SJSA1 (cell line): ENCODE measurements at places on chromosomes 6 and 20. TPM values are rescaled to one million over a fixed set of nuclear protein-coding genes. Genes with fewer than 3 reads are reported as not detected.
A peak's percentile ranks its signal among the peaks of the same experiment; 100 is the strongest.

ZC2HC1B gene
- not detected in 2 replicates for total RNA-seq

OR12D2 gene
- total RNA-seq: not detected in 2 replicates

DLK2 gene
- total RNA-seq: 0.16 TPM in 1 of 2 replicates, not detected in the other

WFDC12 gene
- not detected in 2 replicates for total RNA-seq

CLVS2 gene
- not detected in 2 replicates for total RNA-seq

ABHD16B gene
- total RNA-seq: not detected in 2 replicates

RWDD2A gene
- 0.60 and 1.7 TPM in 2 replicates for total RNA-seq

CNR1 gene
- total RNA-seq: 0.24 and 0.50 TPM in 2 replicates

SLC17A2 gene
- not detected in 2 replicates for total RNA-seq

PACRG gene
- total RNA-seq: not detected in 2 replicates

HLA-DMA gene
- 0.24 TPM in 1 of 2 replicates, not detected in the other for total RNA-seq

SLCO4A1 gene
- 6.0 and 13.3 TPM in 2 replicates for total RNA-seq

- no peaks in the 10 kb centered on the region for H3K4me1 ChIP-seq
- H3K36me3 ChIP-seq: no peaks in the 10 kb centered on the region
- H3K27ac ChIP-seq: no peak overlapping the region
- no peaks in the 10 kb centered on the region for H3K27me3 ChIP-seq
- no peak for DNase-seq
- no peak overlapping the region for H3K4me3 ChIP-seq
Measured at GRCh38 chr6:10970731-10971130, 73.4 kb downstream of the ELOVL2 start.

DNA sequence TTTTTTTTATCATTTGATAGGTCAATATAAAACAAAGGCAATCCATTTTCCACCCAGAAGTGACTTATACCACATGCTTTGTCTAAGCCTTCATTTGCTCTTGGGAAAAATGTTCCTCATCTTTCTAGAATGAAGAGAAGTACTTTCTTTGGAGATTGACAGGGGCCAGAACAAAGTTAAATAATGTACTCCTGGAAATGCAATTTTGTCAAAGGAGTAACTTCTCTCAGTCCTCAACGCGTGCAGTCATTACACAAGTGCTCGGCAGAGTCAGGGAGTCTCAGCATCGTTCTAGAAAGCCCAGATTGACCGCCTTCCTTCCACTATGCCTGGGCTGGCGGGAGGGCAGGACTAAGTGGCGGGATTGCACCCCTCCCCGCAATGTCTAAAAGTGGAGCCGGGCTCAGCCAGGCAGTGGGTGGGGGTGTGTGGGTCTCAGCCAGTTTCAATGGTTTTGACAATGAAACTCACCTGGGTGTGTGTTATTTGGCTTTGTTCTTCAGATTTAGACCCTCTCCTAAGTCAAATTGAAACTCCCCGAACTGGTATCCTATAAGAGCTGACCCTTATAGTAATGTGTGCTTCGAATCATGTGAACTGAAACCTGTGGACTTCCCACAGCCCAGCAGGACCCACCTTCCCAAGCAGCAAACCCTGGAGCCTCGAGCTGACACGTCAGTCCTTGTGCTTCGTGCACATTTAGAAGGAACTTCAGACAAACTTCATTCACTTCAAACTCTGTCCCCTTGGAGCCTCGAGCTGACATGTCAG lies 63.2 kb upstream of the DUSP22 start:
- no peak for DNase-seq
- no peaks in the 10 kb centered on the region for H3K36me3 ChIP-seq
- no peaks in the 10 kb centered on the region for H3K4me1 ChIP-seq
- no peak overlapping the region for H3K27ac ChIP-seq

GRCh38 chr6:137452333-137452894 lies 41.8 kb downstream of the OLIG3 start:
- no peak for DNase-seq
- H3K27me3 ChIP-seq: no peaks in the 10 kb centered on the region
- H3K27ac ChIP-seq: no peak overlapping the region

- peaks cover 54% of the 10 kb centered on the region for H3K4me1 ChIP-seq
- H3K36me3 ChIP-seq: no peaks in the 10 kb centered on the region
- no peak overlapping the region for H3K4me3 ChIP-seq
- no peak overlapping the region for H3K27ac ChIP-seq
Measured at GRCh38 chr6:159082039-159082815, 37.4 kb upstream of the TAGAP start.

GRCh38 chr20:24241466-24241865 lies 228.0 kb upstream of the SYNDIG1 start:
- no peak overlapping the region for H3K27ac ChIP-seq
- H3K4me1 ChIP-seq: no peaks in the 10 kb centered on the region
- no peak for DNase-seq

- H3K4me1 ChIP-seq: no peaks in the 10 kb centered on the region; the same call in 1 of the 2 replicates
- 0 out of 2 replicates have a peak, but pooled peaks cover 4% of the 10 kb centered on the region for H3K27me3 ChIP-seq
- H3K4me3 ChIP-seq: no peak overlapping the region
- no peak overlapping the region for H3K27ac ChIP-seq
- DNase-seq: no peak
Measured at GRCh38 chr20:37274851-37275524, 13.4 kb upstream of the GHRH start.

- no peak for DNase-seq
- H3K27ac ChIP-seq: no peak overlapping the region
- no peaks in the 10 kb centered on the region; the same call in 1 of the 2 replicates for H3K4me1 ChIP-seq
- H3K27me3 ChIP-seq: no peaks in the 10 kb centered on the region
- no peak overlapping the region for H3K4me3 ChIP-seq
- H3K36me3 ChIP-seq: no peaks in the 10 kb centered on the region
Measured at GRCh38 chr6:151763303-151763702, 44.2 kb upstream of the ESR1 start.

GRCh38 chr20:61699495-61700374 lies 365.9 kb downstream of the TAF4 start:
- no peaks in the 10 kb centered on the region for H3K4me1 ChIP-seq
- no peak for DNase-seq
- H3K27me3 ChIP-seq: peaks cover 29% of the 10 kb centered on the region
- H3K4me3 ChIP-seq: no peak overlapping the region
- no peaks in the 10 kb centered on the region for H3K36me3 ChIP-seq

- no peak overlapping the region for H3K27ac ChIP-seq
- peak; percentile 4 for DNase-seq
- H3K4me3 ChIP-seq: no peak overlapping the region
- peaks cover 80% of the 10 kb centered on the region for H3K36me3 ChIP-seq
Measured at GRCh38 chr20:25418776-25419175, 11.3 kb downstream of the GINS1 start.

GRCh38 chr20:21024420-21024819 lies 81.7 kb downstream of the LINC00237 start:
- no peaks in the 10 kb centered on the region for H3K4me1 ChIP-seq
- H3K4me3 ChIP-seq: no peak overlapping the region
- H3K27me3 ChIP-seq: no peaks in the 10 kb centered on the region

DNA sequence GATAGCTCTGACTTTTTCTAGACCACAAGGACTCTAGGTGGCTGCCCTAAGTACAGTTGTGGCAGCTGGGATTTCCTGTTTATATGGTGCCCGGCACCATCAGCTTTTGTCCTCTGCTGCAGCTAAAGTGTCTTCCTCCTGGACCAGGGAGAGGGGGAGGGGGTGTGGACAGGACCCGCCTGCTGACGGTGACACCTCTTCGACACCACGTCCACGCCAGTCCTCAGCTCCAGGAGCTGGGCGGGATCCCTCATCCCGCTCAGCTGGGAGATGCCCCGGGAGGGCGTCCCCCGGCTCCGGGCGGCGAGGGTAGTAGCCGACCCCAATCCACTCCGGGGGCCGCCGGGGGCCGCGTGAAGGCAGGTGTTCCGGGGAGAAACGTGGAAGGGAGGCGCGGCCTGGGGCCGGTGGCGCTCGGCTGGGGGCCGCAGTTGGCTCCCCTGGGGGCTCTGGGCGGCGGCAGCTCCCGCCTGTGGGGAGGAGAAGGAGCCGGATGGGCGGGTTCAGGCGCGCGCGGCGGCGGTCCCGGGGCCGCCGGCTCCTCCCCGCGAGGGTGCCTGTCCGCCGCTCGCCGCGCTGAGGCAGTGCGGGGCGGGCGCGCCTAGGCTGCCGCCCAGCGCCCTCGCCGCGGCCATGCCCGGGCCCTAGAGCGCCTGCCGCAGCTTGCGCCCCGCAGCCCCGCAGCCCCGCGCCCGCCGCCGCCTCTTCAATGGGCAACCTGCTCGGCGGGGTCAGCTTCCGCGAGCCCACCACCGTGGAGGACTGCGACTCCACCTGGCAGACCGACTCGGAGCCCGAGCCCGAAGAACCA lies at the start of gene OGFRL1:
OGFRL1 (plus strand) TSS at position 584 of the 811 bp plus-strand sequence; CDS start at position 710, 126 bp downstream.
- H3K4me1 ChIP-seq: peaks cover 44% of the 10 kb centered on the region
- H3K4me3 ChIP-seq: peak within 1 kb of the TSS; percentile 71
- peak; percentile 85 for DNase-seq
- no peaks in the 10 kb centered on the region; the same call in 1 of the 2 replicates for H3K27me3 ChIP-seq

- no peaks in the 10 kb centered on the region for H3K36me3 ChIP-seq
- H3K27me3 ChIP-seq: peaks cover 17% of the 10 kb centered on the region; the same call in 1 of the 2 replicates
- H3K4me1 ChIP-seq: no peaks in the 10 kb centered on the region
- H3K27ac ChIP-seq: no peak overlapping the region
- DNase-seq: no peak
Measured at GRCh38 chr6:51986864-51987263, 100.5 kb downstream of the PKHD1 start.

GRCh38 chr20:62938105-62938888 lies at the start of gene GID8:
GID8 (plus strand) TSS chr20:62938147; CDS start chr20:62941503, 3,356 bp downstream.
- peaks cover 14% of the 10 kb centered on the region; the same call in 1 of the 2 replicates for H3K4me1 ChIP-seq
- peak within 1 kb of the TSS; percentile 83 for H3K4me3 ChIP-seq
- peak within 1 kb of the TSS; percentile 83 for H3K27ac ChIP-seq
- no peak for DNase-seq
- peaks cover 60% of the 10 kb centered on the region for H3K36me3 ChIP-seq

DNA sequence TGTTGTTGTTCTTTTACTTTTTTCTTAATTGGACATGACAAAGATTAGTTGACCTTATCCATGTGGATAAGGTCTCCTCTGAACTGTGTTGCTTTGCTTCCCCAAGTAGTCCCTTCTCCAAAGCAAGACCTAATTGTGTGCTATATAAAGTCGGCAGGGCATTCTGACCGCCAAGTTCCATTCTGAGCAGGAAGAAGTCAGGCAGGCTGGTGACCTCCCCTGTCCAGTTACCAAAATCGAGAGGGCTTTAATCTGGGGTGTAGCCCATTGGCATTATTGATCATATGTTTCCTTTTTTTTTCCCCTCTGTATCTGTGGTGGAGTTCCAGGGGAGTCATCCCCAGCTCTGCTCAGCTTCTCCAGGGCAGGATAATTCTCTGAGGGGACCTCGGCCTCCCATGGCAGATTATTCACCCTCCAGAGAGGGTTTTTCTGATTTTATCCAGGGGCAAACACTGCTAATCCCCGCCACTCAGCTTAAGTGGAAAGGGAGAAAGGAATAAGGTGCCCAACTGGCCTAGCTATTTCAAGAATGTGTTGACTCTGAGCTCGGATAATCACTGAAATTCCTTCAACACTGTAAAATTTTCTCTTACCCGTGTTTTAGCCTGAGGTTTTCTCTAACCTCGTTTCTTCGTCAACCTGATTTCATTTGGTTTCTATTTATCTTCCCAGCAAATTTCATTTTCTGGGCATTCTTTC lies 71.8 kb upstream of the L3MBTL3 start:
- H3K4me1 ChIP-seq: peaks cover 10% of the 10 kb centered on the region
- H3K27me3 ChIP-seq: 0 out of 2 replicates have a peak, but pooled peaks cover 4% of the 10 kb centered on the region
- H3K36me3 ChIP-seq: no peaks in the 10 kb centered on the region
- H3K27ac ChIP-seq: no peak overlapping the region

GRCh38 chr6:73951183-73951582 lies 255.2 kb downstream of the CD109 start:
- no peaks in the 10 kb centered on the region for H3K4me1 ChIP-seq
- no peak for DNase-seq
- no peaks in the 10 kb centered on the region for H3K36me3 ChIP-seq
- no peak overlapping the region for H3K27ac ChIP-seq

GRCh38 chr6:113696960-113697359 lies 160.2 kb upstream of the MARCKS start:
- H3K4me3 ChIP-seq: no peak overlapping the region
- DNase-seq: peak; percentile 22
- H3K36me3 ChIP-seq: no peaks in the 10 kb centered on the region
- H3K27me3 ChIP-seq: no peaks in the 10 kb centered on the region
- no peak overlapping the region for H3K27ac ChIP-seq
- H3K4me1 ChIP-seq: peaks cover 38% of the 10 kb centered on the region

- no peaks in the 10 kb centered on the region for H3K36me3 ChIP-seq
- DNase-seq: no peak
- H3K27ac ChIP-seq: no peak overlapping the region
- H3K27me3 ChIP-seq: 0 out of 2 replicates have a peak, but pooled peaks cover 18% of the 10 kb centered on the region
- H3K4me1 ChIP-seq: no peaks in the 10 kb centered on the region
- no peak overlapping the region for H3K4me3 ChIP-seq
Measured at GRCh38 chr6:33029328-33030184, 20.2 kb upstream of the HLA-DOA start.

DNA sequence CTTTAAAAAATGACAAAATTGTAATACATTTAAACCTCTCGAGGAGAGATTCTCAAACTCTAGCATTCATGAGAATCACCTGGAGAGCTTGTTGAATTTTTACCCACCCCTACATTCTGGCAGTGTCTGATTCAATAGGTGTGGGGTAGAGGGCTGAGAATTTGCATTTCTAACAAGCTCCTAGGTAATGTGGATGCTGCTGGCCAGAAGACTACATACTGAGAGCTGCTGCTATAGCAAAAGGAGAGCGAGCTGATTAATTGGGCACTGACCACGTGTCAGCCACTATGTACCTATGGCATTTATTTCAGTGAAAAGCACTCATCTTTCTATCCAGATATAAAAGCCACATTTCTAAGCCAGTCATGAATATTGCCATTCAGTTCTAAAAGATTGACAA lies 169.0 kb upstream of the NRSN1 start:
- DNase-seq: no peak
- no peaks in the 10 kb centered on the region for H3K36me3 ChIP-seq

DNA sequence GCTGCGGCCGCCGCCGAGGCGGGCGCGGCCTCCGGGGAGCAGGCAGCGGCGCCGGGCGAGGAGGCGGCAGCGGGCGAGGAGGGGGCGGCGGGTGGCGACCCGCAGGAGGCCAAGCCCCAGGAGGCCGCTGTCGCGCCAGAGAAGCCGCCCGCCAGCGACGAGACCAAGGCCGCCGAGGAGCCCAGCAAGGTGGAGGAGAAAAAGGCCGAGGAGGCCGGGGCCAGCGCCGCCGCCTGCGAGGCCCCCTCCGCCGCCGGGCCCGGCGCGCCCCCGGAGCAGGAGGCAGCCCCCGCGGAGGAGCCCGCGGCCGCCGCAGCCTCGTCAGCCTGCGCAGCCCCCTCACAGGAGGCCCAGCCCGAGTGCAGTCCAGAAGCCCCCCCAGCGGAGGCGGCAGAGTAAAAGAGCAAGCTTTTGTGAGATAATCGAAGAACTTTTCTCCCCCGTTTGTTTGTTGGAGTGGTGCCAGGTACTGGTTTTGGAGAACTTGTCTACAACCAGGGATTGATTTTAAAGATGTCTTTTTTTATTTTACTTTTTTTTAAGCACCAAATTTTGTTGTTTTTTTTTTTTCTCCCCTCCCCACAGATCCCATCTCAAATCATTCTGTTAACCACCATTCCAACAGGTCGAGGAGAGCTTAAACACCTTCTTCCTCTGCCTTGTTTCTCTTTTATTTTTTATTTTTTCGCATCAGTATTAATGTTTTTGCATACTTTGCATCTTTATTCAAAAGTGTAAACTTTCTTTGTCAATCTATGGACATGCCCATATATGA lies 3.2 kb downstream of the MARCKS start:
- peaks cover 39% of the 10 kb centered on the region for H3K36me3 ChIP-seq
- no peaks in the 10 kb centered on the region for H3K27me3 ChIP-seq
- peaks cover 3% of the 10 kb centered on the region for H3K4me1 ChIP-seq
- peak overlapping the region; percentile 65 for H3K4me3 ChIP-seq
- peak overlapping the region; percentile 84 for H3K27ac ChIP-seq
- peak; percentile 56 for DNase-seq
